ENCODE measurements at places on chromosomes 16 and 17.

GRCh38 chr16:53085931-53086421 is 31.2 kb downstream of the CHD9 start:
- no peak for DNase-seq

GRCh38 chr17:28527181-28527681 is 21.1 kb downstream of the FOXN1 start:
- DNase-seq, result no peak

DNA sequence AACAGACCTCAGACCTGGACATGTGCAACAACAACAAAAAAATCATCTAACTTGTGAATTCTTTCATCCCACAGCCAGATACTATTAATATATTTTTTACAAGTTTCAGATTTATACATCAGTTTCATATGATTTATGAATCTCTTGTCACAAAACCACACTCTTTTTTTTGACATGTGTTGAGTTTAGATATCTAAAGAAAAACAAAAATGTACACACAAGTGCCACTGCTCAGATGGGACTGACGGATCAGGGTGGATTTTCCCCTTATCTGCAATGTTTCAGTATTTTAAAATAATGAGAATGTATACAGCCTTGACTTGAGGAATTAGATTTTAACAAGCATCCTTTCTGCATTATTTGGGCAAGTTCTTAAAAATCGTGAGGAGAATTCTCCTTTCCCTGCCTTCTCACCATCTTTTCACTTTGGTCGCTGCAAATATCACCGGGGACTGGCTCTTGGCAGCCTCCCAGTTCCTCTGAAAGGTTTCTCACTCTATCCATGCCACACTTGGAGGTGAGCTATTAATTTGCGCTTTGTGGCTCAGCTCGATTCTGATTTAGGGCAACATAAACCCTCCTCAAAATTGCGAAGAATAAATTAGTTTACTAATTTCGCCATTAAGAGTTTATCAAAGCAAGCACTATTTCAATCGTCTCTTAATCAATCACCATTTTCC is 225.7 kb downstream of the XYLT1 start:
- no peak for DNase-seq

DNA sequence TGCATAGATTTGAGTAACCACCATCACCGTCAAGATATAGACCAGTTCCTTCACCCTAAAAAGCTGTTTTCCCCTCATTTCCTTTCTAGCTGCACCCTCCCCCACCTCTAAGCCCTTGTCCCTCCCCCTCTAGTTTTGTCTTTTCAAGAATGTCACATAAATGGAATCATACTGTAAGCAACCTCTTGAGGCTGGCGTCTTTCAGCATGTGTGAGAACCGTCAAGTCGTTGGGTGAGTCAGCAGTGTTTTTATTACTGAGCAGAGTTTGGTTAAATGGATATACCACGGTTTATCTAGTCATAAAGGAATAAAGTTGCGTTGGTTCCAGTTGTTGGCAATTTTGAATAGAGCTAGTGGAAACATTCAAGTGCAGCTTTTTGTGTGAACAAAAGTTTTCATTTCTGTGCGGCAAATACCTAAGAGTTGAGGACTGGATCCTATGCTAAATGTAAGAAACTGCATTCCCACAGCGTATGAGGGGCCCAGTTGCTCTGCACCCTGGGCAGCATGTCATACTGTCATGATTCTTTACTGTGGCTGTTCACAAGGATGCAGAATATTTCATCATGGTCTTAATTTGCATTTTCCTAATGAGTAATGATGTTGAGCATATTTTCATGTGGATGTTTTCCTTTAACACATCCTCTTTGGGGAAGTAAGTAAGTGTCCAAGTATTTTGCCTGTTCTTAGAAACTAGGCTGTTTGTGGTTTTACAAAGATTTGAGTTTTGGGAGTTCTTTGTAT is 264.3 kb downstream of the CPPED1 start:
- no peak for DNase-seq

- DNase-seq, result no peak
Observed at GRCh38 chr17:47700471-47701449, 6.8 kb downstream of the TBKBP1 start.

GRCh38 chr17:46979147-46979863 is at the start of gene RPRML:
Gene RPRML (minus strand): TSS chr17:46979253. CDS start chr17:46979007, 246 bp downstream.
- DNase-seq, result no peak

- no peak for DNase-seq
Observed at GRCh38 chr16:63200940-63201339, 1164.7 kb upstream of the CDH8 start.

- no peak for DNase-seq
Observed at GRCh38 chr17:7466639-7467341, 12.6 kb downstream of the ZBTB4 start.

GRCh38 chr17:2961446-2961845 is 102.0 kb downstream of the OR1D5 start:
- no peak for DNase-seq

GRCh38 chr16:64148356-64148755 is 973.5 kb downstream of the CDH11 start:
- no peak for DNase-seq

GRCh38 chr17:35094902-35095301 is 24.8 kb downstream of the RAD51D start:
- DNase-seq, result no peak

DNA sequence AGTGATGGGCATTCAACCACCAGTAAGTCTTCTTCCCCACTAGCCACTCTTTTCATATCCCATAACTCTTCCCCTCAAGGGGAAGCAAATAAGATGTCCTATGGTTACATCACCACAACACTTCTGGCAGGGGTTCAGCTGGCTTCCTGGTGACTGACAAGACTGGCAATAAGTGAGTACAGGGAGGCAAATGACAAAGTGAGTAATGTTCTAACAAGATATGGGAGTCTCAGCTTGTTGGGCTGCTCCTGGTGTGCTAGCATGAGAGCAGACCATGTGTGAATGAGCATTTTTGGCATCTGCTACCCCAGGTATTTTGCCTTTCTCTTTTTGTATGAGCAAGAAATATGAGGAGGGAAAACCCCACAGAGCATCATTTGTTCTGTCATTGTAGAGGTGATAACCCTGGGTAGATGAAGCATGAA is 9.9 kb downstream of the TMIGD1 start:
- DNase-seq, result no peak
